ENCODE measurements at places on chromosomes 16 and 17. TPM values are rescaled to one million over a fixed set of nuclear protein-coding genes. Genes with fewer than 3 reads are reported as not detected.
A peak's percentile ranks its signal among the peaks of the same experiment; 100 is the strongest.

DNA sequence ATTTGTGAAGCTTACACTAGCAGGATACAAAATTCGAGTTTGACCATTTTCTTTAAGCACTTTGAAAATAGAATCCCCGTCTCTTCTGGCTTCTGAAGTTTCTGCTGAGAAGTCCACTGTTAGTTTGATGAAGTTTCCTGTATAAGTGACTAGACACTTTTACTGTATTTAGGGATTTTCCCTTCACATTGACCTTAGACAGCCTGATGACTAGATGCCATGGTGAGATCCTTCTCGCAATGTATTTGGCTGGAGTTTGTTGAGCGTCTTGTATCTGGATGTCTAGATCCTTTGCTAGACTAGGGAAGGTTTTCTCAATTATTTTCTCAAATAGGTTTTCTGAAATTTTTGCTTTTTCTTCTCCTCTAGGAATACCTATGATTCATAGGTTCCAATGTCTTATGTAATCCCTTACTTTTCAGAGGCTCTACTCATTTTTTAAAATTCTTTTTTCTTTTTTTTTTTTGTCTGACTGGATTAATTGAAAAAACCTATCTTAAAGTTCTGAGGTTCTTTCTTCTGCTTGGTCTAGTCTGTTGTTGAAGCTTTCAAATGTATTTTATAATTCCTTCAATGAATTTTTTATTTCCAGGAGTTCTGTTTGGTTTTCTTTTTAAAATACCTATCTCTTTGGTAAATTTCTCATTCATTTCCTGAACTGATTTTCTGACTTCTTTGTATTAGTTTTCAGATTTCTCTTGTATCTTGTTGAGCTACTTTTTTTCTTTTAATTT is 63.7 kb upstream of the ABCC11 start:
- H3K27me3 ChIP-seq, result no peaks in the 10 kb centered on the region
- peaks cover 24% of the 10 kb centered on the region for H3K36me3 ChIP-seq
- no peak overlapping the region for H3K27ac ChIP-seq
- no peak for DNase-seq

GRCh38 chr16:12546918-12547607 is 256.6 kb downstream of the CPPED1 start:
- no peak overlapping the region for H3K27ac ChIP-seq
- no peak overlapping the region for H3K4me3 ChIP-seq

DNA sequence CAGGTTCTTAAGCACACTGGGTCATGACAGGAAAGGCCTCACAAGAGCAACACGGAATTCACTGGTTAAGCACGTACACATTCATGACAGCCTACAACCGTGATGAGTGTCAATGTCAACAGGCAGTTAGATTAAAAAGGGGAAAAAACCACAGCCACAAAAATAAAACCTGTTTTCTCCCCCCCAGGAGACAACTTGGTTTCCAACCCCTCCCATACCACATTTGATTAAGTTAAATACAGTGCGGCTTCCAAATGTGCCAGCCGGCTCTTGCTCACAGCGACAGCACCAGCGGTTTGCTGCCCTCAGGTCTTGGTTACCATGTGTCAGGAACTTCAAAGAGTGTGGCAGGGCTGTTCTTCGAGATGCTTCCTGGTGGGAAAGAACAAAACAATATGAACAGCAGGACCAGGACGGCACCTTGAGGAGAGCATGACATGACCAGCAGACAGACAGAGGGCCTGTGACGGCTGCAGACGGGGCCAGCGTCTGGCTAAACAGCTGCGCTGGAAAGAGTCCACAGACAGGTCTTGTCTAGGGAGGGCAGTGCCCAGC is 193.6 kb downstream of the PARN start:
- no peaks in the 10 kb centered on the region for H3K27me3 ChIP-seq
- no peaks in the 10 kb centered on the region for H3K4me1 ChIP-seq
- no peak overlapping the region for H3K27ac ChIP-seq
- DNase-seq, result no peak

- no peaks in the 10 kb centered on the region for H3K27me3 ChIP-seq
- H3K27ac ChIP-seq, result peak overlapping the region; percentile 85
- H3K4me3 ChIP-seq, result no peak overlapping the region
- DNase-seq, result peak; percentile 81
- peaks cover 17% of the 10 kb centered on the region for H3K4me1 ChIP-seq
- no peaks in the 10 kb centered on the region for H3K36me3 ChIP-seq
These were observed 63.4 kb downstream of the ADCY9 start for GRCh38 chr16:4052801-4053293.

GRCh38 chr16:77684181-77684526 is 38.2 kb upstream of the NUDT7 start:
- no peaks in the 10 kb centered on the region for H3K4me1 ChIP-seq
- peaks cover 28% of the 10 kb centered on the region for H3K27me3 ChIP-seq
- H3K36me3 ChIP-seq, result no peaks in the 10 kb centered on the region
- DNase-seq, result no peak
- no peak overlapping the region for H3K4me3 ChIP-seq

DNA sequence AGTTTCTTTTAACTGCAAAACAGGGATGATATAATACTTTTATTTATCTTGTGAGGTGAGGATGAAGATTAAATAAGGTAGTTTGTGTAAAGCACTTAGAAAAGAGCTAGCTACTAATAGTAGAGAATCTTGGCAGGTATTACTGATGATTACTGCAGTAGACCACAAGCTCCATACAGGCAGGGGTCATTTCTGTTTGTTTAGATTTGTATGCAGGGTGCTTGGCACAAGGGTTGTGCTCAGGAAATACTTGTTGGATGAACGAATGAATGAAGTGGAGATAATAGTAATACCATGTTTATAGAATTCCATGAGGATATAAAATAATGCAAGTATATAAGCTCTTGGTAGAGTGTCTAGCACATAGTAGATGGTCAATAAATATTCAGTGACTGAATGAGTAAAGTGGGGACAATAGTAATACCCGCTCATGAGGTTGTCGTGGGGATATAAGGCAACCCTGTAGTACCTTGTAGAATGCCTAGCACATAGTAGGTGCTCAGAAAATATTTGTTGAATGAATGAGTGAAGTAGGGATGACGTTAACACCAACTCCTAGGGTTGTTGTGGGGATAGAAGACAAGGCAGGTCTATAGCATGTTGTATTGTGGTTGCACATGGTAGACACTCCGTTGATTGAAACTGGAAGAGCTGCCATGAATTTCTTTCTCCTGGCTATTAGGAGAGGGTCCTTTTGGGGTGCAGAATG is 83.0 kb downstream of the ABCC1 start:
- H3K4me1 ChIP-seq, result peaks cover 27% of the 10 kb centered on the region
- H3K27me3 ChIP-seq, result no peaks in the 10 kb centered on the region
- peak overlapping the region; percentile 48 for H3K27ac ChIP-seq
- H3K4me3 ChIP-seq, result no peak overlapping the region
- H3K36me3 ChIP-seq, result peaks cover 73% of the 10 kb centered on the region
- DNase-seq, result peak; percentile 58

DNA sequence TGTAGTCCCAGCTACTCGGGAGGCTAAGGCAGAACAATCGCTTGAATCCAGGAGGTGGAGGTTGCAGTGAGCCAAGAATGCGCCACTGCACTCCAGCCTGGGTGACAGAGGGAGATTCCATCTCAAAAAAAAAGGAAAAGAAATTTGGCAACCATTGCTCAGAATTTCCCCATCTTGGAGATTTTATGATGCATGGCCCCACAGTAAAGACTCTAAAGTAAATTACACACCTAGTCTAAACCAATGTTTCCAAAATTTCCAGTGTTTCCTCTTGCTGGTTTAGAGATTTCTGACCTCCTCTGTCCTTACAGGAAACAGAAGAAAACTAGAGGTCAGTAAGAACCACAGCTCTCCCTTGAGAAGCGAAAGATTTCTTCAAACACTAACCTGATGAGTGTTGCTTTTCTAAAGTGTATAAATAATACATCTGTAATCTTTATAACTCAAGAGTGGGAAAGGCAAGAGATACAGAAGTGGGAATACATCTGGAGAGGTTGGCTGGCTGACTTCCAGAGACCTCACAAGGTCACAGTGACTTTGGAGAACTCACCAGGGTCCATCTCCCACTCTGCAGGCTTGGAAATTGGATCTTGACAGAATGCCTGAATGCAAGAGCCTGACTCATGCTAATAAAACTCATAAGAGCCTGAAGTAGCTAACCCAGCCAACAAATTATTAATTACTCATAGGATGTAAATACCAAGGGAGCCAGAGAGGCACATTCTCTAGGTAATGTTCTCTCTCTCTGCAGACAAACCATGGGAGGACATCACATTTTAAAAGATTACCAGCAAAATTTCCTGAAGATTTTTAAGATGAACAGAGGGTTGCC is 8.8 kb downstream of the ADAT1 start:
- H3K4me1 ChIP-seq, result no peaks in the 10 kb centered on the region
- no peaks in the 10 kb centered on the region for H3K27me3 ChIP-seq
- peak; percentile 76 for DNase-seq

- H3K4me1 ChIP-seq, result no peaks in the 10 kb centered on the region
- no peak overlapping the region for H3K27ac ChIP-seq
- peaks cover 15% of the 10 kb centered on the region for H3K27me3 ChIP-seq
- H3K4me3 ChIP-seq, result no peak overlapping the region
- no peaks in the 10 kb centered on the region for H3K36me3 ChIP-seq
These were observed 71.9 kb downstream of the AXIN2 start for GRCh38 chr17:65489413-65490155.

DNA sequence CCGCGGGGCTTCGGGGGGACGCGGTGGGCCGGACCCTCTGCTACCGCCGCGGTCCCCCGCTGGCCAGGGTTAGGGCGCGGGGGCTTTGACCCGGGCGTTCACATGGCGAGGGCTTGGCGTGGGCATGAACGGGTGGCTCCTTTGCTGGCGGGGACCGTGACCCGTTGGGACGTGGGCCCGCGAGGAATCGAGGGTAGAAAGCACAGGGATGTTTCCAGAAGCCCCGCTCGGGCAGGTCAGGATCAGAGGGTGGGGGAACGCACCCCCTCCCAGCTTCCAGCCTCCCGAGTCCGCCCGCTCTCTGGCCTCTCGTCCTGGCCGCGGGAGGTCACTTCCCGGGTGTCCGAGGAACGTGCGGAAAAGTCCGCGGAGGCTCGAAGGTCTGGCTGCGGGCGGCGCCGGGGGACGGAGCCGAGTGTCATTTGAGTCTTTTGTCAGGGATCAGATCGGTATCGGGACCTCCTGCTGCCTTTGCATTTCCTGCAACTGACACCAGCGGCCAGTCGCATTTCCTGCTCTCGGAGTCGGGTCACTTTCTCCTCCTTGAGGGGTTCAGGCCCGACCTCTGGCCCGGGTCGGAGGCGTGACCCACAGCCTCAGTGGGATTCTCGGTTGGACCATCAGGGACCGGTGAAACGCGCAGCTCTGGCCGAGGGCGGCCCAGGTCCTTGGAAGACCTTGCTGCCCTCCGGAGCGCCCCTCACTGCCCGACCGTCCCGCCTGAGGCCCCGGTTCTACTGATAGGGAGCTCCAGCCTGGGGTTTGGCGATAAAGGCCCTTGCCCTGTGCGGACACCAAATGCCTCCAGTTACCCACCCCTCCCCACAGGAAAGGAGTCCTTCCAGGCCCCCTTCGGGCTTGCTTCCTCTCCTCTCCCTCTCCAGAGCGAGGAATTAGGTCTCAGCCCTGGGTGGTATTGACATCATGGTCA is 702 bp upstream of the WNT3 start:
- H3K27me3 ChIP-seq, result peaks cover 92% of the 10 kb centered on the region
- no peak overlapping the region for H3K27ac ChIP-seq
- peaks cover 2% of the 10 kb centered on the region for H3K4me1 ChIP-seq

GRCh38 chr17:30377574-30378240 is 1.0 kb upstream of the CPD start:
- DNase-seq, result no peak
- H3K4me3 ChIP-seq, result no peak overlapping the region
- no peaks in the 10 kb centered on the region for H3K36me3 ChIP-seq
- peaks cover 17% of the 10 kb centered on the region for H3K4me1 ChIP-seq
- H3K27me3 ChIP-seq, result no peaks in the 10 kb centered on the region

- H3K4me1 ChIP-seq, result no peaks in the 10 kb centered on the region
- no peaks in the 10 kb centered on the region for H3K36me3 ChIP-seq
- H3K27ac ChIP-seq, result no peak overlapping the region
- no peak overlapping the region for H3K4me3 ChIP-seq
These were observed 7.0 kb downstream of the CES5A start for GRCh38 chr16:55868137-55868536.

DNA sequence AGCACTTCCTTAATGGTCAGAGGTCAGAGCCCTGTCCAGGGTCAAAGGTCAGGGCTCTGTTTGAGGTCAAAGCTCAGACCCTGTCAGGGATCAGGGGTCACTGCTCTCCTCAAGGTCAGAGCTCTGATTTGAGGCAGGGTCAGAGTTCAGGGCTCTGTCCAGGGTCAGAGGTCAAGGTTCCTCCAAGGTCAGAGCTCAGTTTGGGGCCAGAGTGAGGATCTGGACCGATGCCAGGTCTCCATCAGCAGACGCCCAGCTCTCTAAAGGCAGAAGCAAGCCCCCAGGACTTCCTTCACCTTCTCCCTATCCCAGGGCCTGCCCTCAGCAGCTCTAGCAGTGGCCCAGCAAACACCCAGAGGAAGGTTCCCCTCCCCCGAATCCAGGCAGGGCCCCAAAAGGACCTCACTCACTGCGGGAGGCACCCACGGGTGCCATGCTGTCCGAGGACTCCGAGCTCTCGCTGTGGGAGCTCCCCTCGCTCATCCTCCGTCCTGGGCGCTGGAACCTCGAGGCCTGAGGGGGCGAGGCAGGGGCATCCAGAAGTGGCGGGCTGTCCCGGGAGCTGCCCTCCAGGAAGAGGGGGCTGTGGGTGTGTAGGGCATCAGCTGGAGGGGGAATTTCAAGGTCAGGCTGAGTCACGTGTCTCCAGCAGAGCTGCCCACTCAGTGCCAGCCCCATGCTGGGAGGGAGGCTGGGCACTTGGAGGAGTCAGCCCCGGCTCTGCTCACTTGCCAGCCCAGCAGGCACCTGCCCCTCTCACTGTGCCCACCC is 26.7 kb downstream of the PIMREG start:
- no peak for DNase-seq
- H3K27ac ChIP-seq, result no peak overlapping the region
- H3K27me3 ChIP-seq, result no peaks in the 10 kb centered on the region
- no peak overlapping the region for H3K4me3 ChIP-seq
- H3K4me1 ChIP-seq, result peaks cover 13% of the 10 kb centered on the region
- no peaks in the 10 kb centered on the region for H3K36me3 ChIP-seq

GRCh38 chr17:34099859-34100515 is 155.1 kb upstream of the CCL2 start:
- H3K27me3 ChIP-seq, result no peaks in the 10 kb centered on the region
- no peaks in the 10 kb centered on the region for H3K36me3 ChIP-seq
- no peak for DNase-seq
- H3K4me1 ChIP-seq, result no peaks in the 10 kb centered on the region
- H3K27ac ChIP-seq, result no peak overlapping the region

- no peak overlapping the region for H3K27ac ChIP-seq
- no peak for DNase-seq
- H3K4me3 ChIP-seq, result no peak overlapping the region
- H3K4me1 ChIP-seq, result no peaks in the 10 kb centered on the region
- no peaks in the 10 kb centered on the region for H3K27me3 ChIP-seq
- no peaks in the 10 kb centered on the region for H3K36me3 ChIP-seq
These were observed 132.1 kb downstream of the HS3ST4 start for GRCh38 chr16:25823891-25824290.

ITGA2B gene
- total RNA-seq, result under 0.01 TPM

ATP2A1 gene
- total RNA-seq, result under 0.01 TPM

RGS11 gene
- total RNA-seq, result under 0.01 TPM

NPIPB9 gene
- 0.56 TPM for total RNA-seq

ATP6V0A1 gene
- 18.8 TPM for total RNA-seq

C16orf86 gene
- total RNA-seq, result 0.28 TPM

ULK2 gene
- total RNA-seq, result 10.8 TPM

PSMB3 gene
- total RNA-seq, result 828 TPM

EXOC3L1 gene
- total RNA-seq, result not detected

SUPT6H gene
- 44.8 TPM for total RNA-seq

SYNGR2 gene
- total RNA-seq, result 11.1 TPM
